Choroid plexus epithelial cell (primary cell): ENCODE measurements at places on chromosomes 12 and 14.

GRCh38 chr14:21924479-21924878 lies 250.9 kb upstream of the OR4E1 start:
- DNase-seq = no peak

GRCh38 chr14:65330416-65330815 lies 82.1 kb upstream of the FUT8 start:
- DNase-seq = no peak

- DNase-seq = peak; percentile 91
Observed at GRCh38 chr12:9869307-9870161, at the start of gene CLEC2B. Gene CLEC2B (minus strand): TSS chr12:9869354.

DNA sequence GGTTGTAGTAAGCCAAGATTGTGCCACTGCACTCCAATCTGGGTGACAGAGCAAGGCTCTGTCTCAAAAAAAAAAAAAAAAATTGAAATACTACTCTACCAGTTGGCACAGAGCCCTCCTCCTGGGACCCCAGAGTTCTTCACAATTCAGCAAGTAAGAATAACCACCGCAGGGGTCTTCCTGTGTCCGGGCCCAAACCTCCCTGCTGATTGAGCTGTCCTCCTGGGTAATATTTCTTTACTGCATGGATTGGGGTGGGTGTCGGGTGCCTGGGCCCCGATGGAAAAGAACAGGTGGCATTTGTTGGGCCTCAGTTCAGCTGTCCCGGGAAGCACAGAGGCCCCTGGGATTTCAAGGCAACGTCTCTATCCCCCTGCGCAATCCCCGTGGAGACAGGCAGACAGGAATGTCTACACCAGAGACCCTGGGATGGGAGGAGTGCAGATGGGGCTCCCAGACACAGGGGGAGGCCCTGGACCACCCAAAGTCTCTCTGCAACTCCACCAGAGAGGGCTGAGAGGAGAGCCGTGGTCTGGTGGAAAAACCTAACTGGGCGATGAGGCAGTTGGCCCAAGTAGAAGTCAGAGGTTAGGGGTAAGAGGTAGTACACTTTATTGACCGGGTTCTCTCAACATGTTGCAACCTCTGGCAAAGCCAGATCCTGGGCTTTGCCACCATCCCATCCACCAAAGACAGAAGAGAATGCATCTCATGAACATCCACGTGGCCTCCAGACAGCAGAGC lies 32.7 kb upstream of the VPS37B start:
- no peak for DNase-seq

GRCh38 chr14:96310906-96311305 lies 52.2 kb downstream of the ATG2B start:
- no peak for DNase-seq

DNA sequence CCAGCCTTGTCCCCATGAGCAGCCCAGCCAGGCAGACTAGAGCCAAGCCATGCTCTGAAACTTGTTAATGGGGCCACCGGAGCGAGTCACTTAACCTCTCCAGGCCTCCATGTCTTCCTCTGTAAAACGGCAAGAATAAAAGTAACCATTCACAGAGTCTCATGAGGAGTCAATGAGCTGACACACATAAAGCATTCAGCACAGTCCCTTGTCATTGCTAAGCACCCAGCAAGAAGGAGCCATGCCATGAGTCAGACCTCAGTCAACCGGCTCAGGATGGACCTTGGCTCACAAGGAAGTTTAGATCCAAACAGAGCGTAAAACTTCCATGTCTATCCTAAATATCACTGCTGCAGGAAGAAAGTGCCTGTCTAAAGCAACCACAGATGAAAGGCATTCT lies 10.6 kb downstream of the FICD start:
- DNase-seq = peak; percentile 8

- DNase-seq = peak; percentile 93
Observed at GRCh38 chr12:9797722-9798619, 29.3 kb upstream of the KLRF1 start.

- no peak for DNase-seq
Observed at GRCh38 chr12:39830171-39830570, 210.6 kb upstream of the ABCD2 start.

DNA sequence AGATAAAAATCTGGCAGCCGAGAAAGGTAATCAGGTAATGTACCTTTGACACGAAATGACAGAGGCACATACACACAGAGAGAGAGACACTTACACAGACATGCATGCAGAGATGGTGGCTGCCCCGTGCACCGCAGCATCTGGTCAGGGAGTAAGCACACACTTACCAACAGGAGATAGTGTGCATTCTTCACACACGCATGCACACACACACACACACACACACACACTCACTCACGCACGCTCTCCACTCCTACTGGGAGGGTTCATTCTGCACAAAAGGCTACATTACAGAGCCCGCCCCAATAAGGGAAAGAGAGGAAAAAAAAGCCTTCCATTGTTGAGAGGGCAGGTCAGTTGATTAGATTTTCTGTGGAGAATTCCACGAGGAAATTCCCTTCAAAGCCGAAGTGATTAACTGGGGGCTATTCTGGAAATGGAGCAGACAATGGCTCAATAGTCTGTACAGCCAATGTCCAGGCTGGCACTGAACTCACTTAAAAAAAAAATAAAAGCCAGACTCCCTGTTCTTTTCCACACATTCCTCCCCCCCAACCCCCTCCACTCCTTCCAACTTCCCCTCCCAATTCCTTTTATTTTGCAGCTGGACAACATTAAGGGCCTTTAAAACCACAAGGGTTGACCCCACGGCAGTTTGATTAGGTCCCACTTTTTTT lies 1.4 kb upstream of the SOX5 start:
- DNase-seq = peak; percentile 16

- no peak for DNase-seq
Observed at GRCh38 chr12:55673638-55674037, 34.1 kb downstream of the ITGA7 start.

GRCh38 chr14:61671082-61671481 lies 24.2 kb upstream of the HIF1A start:
- no peak for DNase-seq

DNA sequence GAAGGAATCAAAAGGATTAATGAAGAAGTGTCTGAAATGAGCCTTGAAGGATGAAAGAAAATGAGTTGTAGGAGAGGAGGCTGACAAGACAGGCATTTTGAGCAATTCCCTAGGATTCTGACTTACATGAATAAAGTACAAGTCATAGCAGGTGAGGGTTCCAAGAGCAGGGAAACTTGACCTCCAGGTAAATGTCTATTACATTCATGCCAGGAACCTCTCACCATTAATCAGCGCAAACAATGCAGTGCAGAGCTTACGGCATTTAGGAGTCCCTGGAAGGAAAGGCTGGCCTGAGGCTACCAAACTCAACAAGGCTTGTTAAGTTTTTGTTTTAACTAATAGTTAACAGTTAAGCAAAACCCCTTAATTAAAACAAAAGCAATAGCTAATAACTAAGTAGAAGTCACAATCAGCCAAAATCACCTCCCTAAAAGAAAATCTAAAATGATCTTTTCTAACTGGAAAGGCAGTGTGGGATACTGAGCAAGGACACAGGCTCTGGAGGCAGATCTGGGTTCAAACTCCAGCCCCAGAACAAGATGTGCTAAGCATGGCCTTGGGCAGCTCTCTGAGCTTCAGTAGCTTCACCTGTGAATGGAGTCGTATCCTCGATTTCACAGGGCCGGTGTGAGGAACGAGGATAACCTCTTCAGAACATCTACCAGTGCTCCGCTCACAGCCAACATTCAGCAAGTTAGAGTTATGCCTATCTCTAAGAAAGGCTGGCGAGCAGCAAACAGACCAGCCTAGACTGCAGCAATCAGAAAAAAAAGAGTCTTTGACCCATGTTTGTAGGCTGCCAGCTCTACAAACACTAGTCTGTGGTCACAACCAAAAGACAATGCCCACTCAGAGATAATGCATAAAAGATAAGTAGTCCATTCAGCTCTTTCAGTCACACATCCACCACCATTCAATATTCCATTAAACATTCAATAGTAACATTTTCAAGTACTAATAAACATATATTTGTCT lies 16.9 kb downstream of the PPTC7 start:
- DNase-seq = no peak

GRCh38 chr12:124545508-124546418 lies 21.6 kb downstream of the NCOR2 start:
- peak; percentile 94 for DNase-seq

DNA sequence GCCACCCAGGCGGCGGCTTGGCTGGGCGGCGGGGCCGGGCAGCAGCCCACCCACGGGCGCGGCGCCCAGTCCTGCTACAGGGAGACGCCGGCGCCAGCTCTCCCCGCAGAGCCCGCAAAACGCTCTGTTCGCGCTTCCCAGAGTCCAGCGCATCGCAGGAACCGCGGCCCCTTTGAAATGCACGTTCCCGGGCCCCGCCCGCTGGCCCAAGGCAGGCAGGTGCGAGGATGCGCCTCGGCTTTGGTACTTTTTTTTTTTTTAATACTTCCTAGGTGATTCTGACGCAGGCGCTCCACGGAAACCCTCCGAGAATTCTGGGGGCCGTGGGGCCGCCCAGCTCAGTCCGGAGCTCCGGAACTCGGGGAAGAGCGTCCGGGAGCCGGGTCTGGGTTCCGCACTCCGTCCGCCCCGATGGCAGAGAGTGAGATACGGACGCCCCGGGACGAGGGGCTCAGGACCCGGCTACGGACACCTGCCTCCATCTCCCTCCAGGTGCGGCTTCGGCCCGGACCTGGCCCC lies 483 bp downstream of the POC1B start:
- peak; percentile 24 for DNase-seq

- peak; percentile 86 for DNase-seq
Observed at GRCh38 chr12:67943141-67943892, 45.9 kb upstream of the IFNG-AS1 start.

DNA sequence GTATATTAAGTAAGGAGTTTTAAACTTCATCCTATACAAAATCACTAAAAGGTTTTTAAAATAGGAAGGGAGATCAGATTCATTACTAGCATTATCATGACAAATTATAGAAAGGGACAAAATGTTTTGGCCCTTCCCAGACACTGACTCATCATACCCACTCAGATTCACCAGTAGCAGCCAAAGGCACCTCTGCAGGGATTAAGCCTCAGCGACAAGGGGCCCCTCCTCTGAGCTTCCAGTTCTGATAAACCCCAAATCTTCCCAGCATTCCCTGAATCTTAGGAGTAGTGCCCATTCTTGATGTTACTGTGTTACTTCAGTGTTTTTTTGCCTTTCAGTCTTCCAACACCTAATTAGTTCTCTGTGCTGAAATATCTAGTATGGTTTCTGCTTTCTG lies 14.5 kb downstream of the KRAS start:
- peak; percentile 23 for DNase-seq

- DNase-seq = peak; percentile 55
Observed at GRCh38 chr14:94612580-94613554, 676 bp downstream of the SERPINA3 start.

GRCh38 chr14:98374136-98374535 lies 897.9 kb downstream of the BCL11B start:
- no peak for DNase-seq

DNA sequence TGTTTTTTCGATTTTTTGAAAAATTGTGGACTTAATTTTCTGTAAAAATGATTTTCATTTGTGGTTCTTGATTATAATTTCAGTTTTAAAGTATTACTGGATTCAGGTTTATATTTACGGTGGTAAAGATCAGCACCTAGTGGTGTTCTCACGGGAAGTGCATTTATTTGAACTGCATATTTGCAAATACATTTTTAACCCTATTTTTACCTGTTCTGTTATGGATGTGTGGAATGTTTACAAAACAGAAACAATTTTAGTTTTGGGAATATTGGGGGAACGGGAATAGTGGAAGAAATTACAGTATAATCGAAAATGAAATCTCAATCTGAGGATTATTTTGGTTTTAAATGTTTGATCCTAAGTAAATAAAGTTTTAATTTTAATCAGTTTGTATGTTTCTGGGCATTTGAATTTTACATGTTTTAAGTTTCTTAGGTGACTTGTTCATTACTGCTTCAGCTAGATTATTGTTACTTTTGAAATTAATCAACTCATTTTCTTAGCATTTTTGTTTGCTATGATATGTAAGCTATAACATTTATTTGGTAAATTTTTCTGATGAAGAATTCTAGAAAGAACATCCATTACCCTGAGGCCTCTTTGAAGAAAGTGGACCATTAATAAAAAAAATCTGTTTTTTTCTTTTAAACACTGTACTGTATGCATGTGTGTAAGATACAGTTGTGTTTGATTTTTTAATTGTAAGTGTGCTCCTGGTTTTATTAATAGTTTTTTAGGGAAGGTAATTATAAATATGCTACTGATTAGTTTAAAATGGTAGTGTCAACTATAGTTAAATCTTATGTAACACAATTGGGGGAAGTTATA lies 942 bp downstream of the ATF7IP start:
- peak; percentile 58 for DNase-seq

GRCh38 chr12:13537623-13538022 lies 341.1 kb downstream of the EMP1 start:
- DNase-seq = no peak

DNA sequence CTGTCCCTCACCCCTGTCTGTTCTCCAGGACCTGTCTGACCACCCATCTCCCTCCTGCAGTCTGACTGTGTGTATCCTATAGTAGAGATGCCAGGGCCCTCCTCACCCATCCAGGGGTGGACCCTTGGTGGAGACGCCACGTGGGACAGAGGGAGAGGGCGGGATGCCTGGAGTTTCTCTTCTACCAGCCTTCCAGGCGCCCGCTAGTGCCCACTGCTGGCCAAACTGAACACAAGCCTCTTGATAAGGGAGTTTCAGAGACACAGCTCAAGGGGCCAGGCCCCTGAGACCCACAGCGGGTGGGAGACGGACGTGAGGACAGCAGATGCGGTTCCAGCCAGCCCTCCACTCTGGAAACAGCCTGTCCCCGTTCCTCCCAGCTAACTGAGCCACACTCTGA lies 147.3 kb downstream of the RBM19 start:
- DNase-seq = peak; percentile 25

DNA sequence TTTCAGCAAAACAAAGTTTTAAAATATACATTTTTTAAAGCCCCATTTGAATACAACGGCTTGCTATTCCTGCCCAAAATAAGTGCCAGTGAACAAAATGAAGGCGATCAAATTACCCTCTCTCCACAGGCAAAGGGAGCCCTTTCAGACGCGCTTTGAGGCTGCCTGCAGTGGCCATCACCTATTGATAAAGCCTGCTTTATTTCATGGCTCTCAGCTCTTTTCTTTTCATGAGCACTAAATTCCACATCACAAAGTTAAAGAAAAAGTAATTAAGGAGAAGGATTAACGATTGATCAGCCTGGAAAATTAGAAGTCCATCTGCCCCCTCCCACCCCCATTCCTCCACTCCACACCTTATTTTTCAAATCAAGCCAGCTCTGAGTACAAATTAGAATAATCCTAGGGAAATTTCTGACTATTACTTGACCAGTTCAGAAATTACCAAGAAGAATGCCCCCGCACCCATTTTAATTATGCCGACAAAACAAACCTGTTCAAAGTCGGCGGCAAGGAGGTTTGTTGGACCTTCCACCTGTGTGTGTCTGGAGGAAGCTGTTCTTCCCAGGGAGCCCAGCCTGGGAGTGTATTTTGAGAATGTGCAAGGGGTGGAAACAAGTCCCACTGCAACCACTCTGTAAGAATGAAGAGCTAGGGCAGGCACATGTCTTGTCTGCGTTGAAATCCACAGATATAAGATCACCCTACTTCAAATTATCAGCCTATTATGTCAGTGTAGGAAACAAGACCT lies 64.2 kb upstream of the RIC8B start:
- no peak for DNase-seq
